Vagina (tissue), 2 donors: ENCODE measurements at places on chromosomes 6 and 20.

DNA sequence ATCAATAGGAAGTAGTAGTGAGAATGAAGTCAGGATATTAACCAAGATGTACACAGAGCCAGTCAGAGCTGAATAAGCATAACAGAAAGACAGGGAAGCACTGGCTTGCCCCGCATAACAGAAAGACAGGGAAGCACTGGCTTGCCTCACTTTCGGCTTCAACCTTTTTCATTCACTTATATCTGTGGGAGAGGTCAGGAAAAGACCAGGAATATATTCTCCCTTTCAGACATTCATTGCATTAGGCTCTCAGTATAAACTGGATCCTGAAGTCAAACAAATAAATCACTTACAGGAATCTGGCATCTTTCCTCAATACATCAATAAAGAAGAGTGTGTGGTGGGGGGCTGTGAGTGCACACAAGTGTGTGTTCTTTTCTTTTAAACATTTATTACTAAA is 437.6 kb downstream of the C6orf118 start:
- DNase-seq = no peak

- no peak for DNase-seq
Measured at GRCh38 chr6:170089963-170090362, 200.9 kb downstream of the DLL1 start.

- no peak for DNase-seq
Measured at GRCh38 chr6:21230536-21230935, 363.0 kb upstream of the SOX4 start.

GRCh38 chr6:122285292-122285913 is 114.0 kb upstream of the HSF2 start:
- no peak for DNase-seq

DNA sequence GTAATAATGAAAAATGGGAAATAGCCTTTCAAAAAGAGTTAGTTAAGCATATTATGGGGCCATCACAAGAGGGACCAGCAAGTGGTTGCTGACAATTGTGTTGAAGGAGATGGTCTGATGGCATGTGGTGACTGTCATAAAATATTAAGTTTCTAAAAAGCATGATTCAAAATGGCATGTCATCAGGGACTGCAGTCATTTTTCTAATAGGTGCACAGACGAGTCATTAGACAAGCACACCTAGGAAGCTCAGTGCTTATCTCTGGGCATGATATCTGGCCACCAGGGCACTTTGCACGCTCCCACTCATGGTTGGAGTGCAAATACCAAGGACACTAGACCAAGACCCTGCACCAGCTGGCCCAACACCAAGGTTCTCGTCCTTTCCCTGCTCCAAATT is 226.5 kb downstream of the ANKRD60 start:
- no peak for DNase-seq

DNA sequence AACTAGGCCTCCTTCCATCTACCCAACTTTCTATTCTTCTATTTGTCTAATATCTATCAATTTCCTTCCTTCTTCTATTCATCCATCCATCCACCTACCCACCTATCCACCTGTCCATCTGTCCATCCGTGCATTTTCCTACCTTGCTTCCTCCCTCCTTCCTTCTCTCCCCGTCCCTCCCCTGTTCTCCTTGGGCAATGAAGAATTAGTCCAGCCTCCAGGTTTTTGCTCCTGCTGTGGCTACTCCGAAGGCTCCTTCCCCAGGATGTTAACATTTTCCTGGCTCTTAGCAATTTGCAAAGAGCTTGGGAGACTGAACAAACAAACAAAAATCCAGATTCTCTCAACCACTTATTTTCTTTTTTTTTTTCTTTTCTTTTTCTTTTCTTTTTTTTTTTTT is 81.6 kb downstream of the KCNB1 start:
- DNase-seq = no peak

- no peak for DNase-seq
Measured at GRCh38 chr6:10954590-10955010, 67.7 kb downstream of the SYCP2L start.

GRCh38 chr6:119160911-119161310 is 82.4 kb upstream of the FAM184A start:
- DNase-seq = no peak

GRCh38 chr20:20546402-20546801 is 166.0 kb downstream of the RALGAPA2 start:
- DNase-seq = no peak

GRCh38 chr20:11117808-11118528 is 444.2 kb upstream of the JAG1 start:
- no peak for DNase-seq

GRCh38 chr6:2853769-2854395 is 12.2 kb upstream of the SERPINB1 start:
- peak; percentile 87 for DNase-seq

DNA sequence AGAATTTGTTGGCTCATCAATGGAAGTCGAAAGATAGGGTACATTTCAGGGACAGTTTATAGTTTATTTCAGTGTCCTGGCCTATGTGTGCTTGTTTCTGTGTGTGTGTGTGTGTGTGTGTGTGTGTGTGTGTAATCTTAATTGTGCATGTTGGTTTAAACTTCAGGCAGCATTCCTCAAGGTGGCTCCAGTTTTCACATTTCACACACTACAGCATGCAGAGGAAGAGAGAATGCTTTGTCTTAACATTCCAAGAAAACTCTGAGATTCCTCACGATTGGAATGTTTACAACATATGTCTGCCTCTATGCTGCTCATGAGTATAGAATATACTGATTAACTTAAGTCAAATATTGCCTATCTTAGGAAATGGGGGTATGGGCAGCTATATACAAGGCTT is 332.6 kb upstream of the EPHA7 start:
- DNase-seq = no peak

- DNase-seq = no peak
Measured at GRCh38 chr20:45452772-45453691, 16.5 kb upstream of the WFDC2 start.

DNA sequence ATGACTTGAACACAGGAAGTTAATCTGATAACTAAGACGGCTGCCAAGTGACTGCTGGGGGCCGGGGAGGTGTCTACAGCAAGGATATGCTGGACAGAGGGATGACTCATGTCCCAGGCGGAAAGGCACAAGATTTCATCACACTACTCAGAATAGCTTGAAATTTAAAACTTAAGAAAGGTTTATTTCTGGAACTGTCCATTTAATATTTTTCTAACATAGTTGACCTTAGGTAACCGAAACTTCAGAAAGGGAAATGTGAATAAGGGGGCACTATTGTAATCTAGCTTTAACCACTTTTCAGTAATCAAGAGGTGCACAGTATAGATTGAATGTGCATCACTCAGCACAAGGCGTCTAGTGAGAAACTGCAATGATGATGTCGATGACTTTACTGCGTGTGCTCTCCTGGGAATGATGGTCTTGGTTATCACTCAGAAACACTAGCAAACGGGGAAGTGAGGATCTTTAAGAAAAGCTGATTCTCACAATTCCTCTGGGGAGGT is 171.5 kb downstream of the QKI start:
- DNase-seq = no peak

DNA sequence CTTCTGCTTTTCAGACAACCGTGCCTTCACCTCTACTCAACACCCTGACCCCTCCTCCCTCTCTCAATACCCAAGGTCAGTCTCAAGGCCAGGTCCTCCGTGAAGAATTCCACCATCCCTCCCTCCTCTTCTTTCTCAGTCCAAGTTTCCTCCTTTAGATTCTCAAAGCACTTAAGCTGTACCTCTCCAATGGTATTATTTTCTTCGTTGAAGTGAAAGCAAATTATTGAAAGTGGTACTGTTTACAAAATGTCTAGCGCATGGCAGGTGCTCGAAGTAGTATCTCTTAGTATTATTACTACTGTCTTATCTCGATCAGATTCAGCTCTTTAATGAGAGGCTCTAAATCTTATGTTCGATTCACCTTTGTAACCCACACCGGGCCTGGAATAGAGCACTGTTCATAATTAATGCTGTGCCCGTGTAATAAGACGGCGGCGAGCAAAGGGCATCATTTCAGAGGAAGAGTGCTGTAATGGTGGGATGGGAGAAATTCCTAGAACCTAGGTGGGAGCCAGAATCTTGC is 593 bp upstream of the RALGAPB start:
- no peak for DNase-seq

DNA sequence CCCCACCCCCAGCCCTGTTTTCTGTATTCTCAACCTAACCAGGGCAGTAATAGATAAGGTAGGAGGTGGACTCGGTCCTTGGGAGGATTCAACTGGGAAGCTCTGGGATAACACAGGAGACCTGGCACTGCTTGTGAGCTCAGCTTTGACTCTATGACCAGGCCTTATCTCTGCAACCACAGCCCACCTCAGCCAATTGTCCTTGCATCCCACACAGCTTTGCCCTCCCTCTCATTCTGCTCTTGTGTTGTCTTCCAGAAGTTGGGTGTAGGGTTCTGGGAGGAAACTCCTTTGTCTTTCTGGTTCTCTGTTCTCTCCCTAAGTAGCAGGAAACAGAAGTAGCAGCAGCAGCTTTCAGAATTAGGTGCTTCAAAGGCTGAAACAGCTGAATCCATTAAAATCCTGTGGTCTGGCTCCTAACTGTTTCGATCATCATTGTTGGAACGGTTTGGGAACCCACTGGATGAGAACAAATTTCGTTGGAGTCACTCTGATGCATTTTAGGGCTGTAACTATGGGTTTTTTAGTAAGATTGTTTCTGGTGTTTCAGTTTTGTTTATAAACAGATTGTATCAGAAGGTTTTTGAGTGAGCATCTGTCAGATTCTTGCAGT is 32.4 kb upstream of the SNX9 start:
- DNase-seq = no peak

- DNase-seq = no peak
Measured at GRCh38 chr6:27470023-27470422, 2.9 kb downstream of the ZNF184 start.

GRCh38 chr6:54244430-54244829 is 63.8 kb upstream of the TINAG start:
- no peak for DNase-seq
